ENCODE measurements at places on chromosomes 5 and 9.

- DNase-seq, result no peak
Measured at GRCh38 chr5:24364711-24365110, 280.1 kb downstream of the CDH10 start.

DNA sequence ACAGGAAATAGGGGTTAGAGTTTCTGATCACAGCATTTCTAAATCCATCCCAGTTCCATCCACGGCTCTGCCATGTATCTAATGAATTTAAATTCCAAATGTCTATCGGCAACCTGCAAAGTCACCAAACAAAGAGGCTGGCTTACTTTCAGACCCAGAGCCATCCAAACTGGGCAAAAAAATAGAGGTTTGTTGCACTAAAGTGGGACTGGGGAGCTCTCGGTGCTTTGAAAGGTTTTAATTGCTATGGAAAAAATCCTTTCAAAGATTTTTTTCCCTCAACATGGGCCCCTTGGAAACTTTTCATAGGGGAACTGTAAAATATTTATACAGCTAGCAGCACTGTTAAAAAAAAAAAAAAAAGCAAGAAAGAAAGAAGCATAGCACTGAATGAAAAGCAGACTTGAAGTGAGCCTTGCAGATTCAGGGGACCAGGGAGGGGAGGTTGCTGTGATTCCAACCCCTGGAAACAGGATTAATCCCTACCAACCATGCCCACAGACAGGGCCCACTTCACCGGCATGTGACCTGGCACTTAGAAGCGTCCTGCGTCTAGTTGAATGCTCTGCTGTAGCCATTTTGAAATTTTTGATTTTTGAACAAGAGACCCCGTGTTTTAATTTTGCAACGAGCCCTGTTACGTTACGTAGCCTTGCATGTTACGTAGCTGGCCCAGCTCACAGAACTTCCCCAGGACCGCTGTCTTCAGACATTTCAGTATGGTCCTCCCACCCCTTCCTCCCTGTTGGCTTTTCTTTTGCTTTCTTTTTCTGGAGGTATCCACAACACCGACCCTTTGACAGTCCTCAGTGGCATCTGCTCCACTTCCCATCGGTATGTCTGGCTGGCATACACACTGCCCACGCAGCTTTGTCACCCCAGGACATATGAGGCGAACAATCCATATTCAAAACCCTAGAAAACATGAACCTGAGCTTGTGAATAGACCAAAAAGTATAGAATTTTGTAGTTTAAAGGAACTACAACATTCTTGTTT, 105.3 kb upstream of the NFIB start:
- no peak for DNase-seq

- DNase-seq, result no peak
Measured at GRCh38 chr5:115432691-115433090, 111.9 kb downstream of the FEM1C start.

DNA sequence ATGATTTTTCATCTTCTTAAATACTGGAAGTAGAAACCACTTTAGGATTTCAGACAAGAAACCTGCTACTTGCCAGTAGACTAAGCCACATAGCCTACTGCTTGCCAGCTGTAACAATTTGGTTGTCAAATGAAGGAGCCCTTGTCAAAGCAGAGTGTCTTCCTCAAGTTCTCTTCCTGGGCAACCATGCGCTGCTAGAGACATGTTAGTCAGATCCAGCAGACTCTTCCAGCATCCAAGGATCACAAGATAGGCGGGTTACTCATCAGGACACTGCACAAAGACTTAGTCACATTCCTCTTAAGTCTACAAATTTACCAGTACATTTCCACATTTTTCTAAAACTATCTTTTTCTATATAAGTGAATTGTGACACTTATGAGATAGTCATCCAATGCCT, 24.4 kb downstream of the SKIC3 start:
- DNase-seq, result no peak

GRCh38 chr5:6475626-6476312, 27.1 kb downstream of the UBE2QL1 start:
- no peak for DNase-seq

DNA sequence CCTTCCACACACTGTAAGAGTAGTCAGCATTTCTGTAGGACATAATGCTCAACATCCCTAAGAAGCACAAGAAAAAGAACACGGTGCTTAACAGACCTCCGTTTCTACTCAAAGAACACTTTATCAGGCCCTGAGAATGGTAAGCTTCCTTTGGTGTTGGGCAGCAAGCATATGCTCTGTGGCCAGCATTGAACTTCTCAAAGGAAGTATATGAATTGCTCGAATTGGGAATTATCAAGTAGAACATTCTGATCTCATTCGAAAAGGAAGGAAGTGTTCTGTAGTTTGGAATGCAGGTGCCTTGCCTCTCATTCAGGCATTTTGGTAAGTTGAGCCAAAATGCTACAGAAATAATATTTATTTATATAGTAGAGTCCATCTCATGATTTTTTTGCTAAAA, 61.0 kb downstream of the C5 start:
- no peak for DNase-seq

- no peak for DNase-seq
Measured at GRCh38 chr9:133253268-133253667, 21.7 kb downstream of the ABO start.

GRCh38 chr9:101354143-101354764, 30.6 kb downstream of the BAAT start:
- DNase-seq, result no peak

- DNase-seq, result no peak
Measured at GRCh38 chr5:180332861-180333260, 20.3 kb downstream of the GFPT2 start.

- DNase-seq, result no peak
Measured at GRCh38 chr5:144315994-144316634, 145.4 kb downstream of the KCTD16 start.

DNA sequence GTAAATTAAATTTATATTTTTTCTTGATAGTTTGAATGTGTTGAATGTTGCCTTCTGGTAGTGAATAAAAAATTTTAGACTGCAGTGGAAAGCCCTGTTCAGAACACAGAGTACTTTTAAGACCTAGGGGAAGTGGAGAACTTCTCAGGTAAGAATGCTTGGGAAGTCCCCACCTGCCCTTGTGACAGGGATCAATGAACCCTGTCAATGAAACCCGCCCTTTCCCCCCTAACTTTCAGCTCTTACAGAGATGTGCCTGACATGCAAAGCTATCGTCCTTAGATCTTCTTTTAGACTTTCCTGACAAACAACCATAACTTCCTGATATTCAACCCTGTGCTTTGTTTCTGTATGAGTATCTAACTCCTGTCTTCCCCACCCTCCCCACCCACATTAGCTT, 562.7 kb downstream of the TLE4 start:
- no peak for DNase-seq

DNA sequence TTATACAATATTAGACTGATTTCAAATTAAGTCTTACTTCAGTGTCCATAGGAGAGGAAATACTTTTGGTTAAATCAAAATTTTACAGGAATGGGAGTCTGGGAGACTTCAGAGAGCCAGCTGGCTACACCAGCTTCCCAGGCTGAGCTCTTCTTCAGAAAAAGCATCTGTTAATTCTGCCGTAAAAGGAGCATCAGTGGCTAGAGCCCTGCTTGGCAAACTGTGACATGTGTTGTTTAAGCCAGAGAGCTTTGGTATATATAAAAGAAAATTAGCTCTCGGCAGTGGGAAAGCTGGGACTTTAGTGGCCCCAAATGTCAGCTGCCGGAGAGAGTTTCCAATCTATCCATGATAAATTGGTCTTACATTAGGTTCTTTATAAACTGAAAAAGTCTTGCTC, 378.8 kb upstream of the TUSC1 start:
- DNase-seq, result no peak

- no peak for DNase-seq
Measured at GRCh38 chr5:77943851-77944250, 167.7 kb upstream of the TBCA start.

Measured in stimulated activated CD8-positive, alpha-beta memory T cell treated with anti-CD3 and anti-CD28 coated beads, Interleukin-15, amount 100 ng/mL, for 1 hour (primary cell).